ENCODE measurements at places on chromosomes 3 and 15. TPM values are rescaled to one million over a fixed set of nuclear protein-coding genes. Genes with fewer than 3 reads are reported as not detected.

- no peak overlapping the region for H3K27ac ChIP-seq
- no peaks in the 10 kb centered on the region for H3K36me3 ChIP-seq
- no peaks in the 10 kb centered on the region for H3K27me3 ChIP-seq
- peaks cover 22% of the 10 kb centered on the region for H3K4me1 ChIP-seq
Observed at GRCh38 chr15:62740141-62741004, 302.2 kb upstream of the TPM1 start.

DNA sequence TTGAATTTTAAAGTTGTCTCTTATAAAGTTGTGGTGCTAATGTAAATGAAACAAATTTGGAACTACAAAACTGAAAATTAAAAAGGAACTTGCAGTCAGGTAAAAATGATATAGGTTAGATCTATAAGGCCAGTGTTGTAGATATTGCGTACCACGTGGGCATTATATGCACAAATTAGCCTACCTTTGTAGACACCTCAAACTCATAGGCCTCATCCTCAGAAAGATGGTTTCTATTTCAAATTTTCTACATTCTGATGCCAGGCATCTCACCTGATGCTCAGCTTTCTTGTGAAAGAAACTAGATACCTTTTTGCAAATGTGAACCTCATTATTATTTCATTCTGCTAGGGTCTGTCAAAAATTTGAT lies 25.6 kb downstream of the TMEM207 start:
- no peaks in the 10 kb centered on the region for H3K27me3 ChIP-seq
- H3K4me1 ChIP-seq = no peaks in the 10 kb centered on the region
- no peak overlapping the region for H3K27ac ChIP-seq
- H3K36me3 ChIP-seq = no peaks in the 10 kb centered on the region

- H3K27ac ChIP-seq = no peak overlapping the region
- no peaks in the 10 kb centered on the region for H3K36me3 ChIP-seq
- DNase-seq = no peak
- H3K27me3 ChIP-seq = no peaks in the 10 kb centered on the region
Observed at GRCh38 chr3:12325586-12326515, 37.0 kb downstream of the PPARG start.

DNA sequence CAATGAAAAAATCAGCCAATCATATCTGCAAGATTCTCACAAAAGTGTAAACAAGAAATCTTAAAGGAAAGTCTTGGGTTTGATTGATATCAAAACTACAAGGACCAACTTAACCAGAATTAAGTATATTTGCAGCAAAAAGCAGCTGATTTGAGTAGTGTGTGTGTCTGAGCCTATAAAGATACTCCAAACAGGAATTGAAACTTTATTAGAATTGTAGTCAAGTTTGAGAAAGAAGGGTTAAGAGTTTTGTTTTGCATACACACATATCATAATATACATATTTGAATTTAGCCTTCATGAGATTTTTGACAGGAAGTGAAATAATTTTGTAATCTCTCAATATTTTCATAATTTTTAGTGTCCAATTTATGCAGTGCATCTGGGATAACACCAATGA lies 300.1 kb downstream of the NAALADL2 start:
- no peak overlapping the region for H3K27ac ChIP-seq
- no peaks in the 10 kb centered on the region for H3K4me1 ChIP-seq
- H3K4me3 ChIP-seq = no peak overlapping the region

DNA sequence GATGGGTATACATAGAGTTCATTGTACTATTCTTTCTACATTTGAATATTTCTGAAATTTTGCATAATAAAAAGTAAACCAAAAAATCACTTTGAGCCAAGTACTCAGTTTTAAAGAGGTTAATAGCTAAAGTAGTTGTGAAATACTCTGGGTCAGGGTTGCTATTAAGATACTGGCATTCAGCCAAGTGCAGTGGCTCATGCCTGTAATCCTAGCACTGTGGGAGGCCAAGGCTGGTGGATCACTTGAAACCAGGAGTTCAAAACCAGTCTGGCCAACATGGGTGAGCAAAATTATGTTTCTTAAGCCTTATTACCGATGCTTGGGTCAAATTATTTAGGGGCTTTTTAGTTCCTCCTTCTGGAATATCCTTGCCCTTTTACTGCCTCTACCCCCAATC lies 122.0 kb upstream of the MELTF start:
- H3K4me3 ChIP-seq = no peak overlapping the region
- peaks cover 3% of the 10 kb centered on the region for H3K4me1 ChIP-seq
- H3K36me3 ChIP-seq = peaks cover 7% of the 10 kb centered on the region
- no peaks in the 10 kb centered on the region for H3K27me3 ChIP-seq

GRCh38 chr3:149588909-149589308 lies 68.9 kb downstream of the WWTR1 start:
- H3K4me1 ChIP-seq = peaks cover 47% of the 10 kb centered on the region
- no peaks in the 10 kb centered on the region for H3K36me3 ChIP-seq

- H3K4me3 ChIP-seq = no peak overlapping the region
- H3K4me1 ChIP-seq = no peaks in the 10 kb centered on the region
- H3K36me3 ChIP-seq = no peaks in the 10 kb centered on the region
- H3K27me3 ChIP-seq = no peaks in the 10 kb centered on the region
- no peak overlapping the region for H3K27ac ChIP-seq
- no peak for DNase-seq
Observed at GRCh38 chr3:69961706-69962439, 37.7 kb upstream of the SAMMSON start.

- DNase-seq = no peak
- H3K27me3 ChIP-seq = no peaks in the 10 kb centered on the region
- H3K4me3 ChIP-seq = no peak overlapping the region
- H3K27ac ChIP-seq = no peak overlapping the region
Observed at GRCh38 chr3:195178124-195178910, 92.6 kb downstream of the XXYLT1 start.

GOLGA8S gene
- total RNA-seq = not detected

GPR171 gene
- not detected for total RNA-seq

Data from neural progenitor cell (in vitro differentiated cells).